ENCODE measurements at places on chromosomes 7 and 10. TPM values are rescaled to one million over a fixed set of nuclear protein-coding genes. Genes with fewer than 3 reads are reported as not detected.

GRCh38 chr7:74511345-74511744 lies 57.6 kb downstream of the GTF2IRD1 start:
- H3K27ac ChIP-seq: peak overlapping the region; percentile 48
- peaks cover 3% of the 10 kb centered on the region for H3K4me1 ChIP-seq
- no peaks in the 10 kb centered on the region for H3K27me3 ChIP-seq
- peaks cover 52% of the 10 kb centered on the region for H3K36me3 ChIP-seq

SNX10 gene
- 1.7 TPM for total RNA-seq

DNA sequence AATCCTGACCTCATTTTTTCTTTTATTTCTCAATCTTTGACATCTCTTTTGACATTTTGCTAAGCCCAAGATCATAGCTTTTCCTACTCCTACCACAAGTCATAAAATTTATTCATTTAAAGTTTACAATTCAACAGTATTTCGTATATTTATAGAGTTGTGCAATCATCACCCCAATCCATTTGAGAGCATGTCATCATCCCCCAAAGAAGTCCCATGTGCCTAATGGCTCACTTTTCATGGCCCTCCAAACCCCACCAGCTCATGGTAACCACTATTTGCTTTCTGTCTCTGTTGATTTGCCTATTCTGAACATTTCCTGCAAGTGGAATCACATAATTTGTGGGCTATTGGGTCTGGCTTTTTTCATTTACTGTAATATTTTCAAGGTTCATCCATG lies 52.5 kb upstream of the GLI3 start:
- DNase-seq: no peak
- no peaks in the 10 kb centered on the region for H3K36me3 ChIP-seq
- H3K27me3 ChIP-seq: no peaks in the 10 kb centered on the region
- H3K27ac ChIP-seq: no peak overlapping the region

GRCh38 chr7:154862153-154862791 lies 140.7 kb downstream of the PAXIP1 start:
- no peak overlapping the region for H3K4me3 ChIP-seq
- no peak for DNase-seq
- H3K36me3 ChIP-seq: no peaks in the 10 kb centered on the region
- H3K27ac ChIP-seq: no peak overlapping the region
- no peaks in the 10 kb centered on the region for H3K4me1 ChIP-seq

DNA sequence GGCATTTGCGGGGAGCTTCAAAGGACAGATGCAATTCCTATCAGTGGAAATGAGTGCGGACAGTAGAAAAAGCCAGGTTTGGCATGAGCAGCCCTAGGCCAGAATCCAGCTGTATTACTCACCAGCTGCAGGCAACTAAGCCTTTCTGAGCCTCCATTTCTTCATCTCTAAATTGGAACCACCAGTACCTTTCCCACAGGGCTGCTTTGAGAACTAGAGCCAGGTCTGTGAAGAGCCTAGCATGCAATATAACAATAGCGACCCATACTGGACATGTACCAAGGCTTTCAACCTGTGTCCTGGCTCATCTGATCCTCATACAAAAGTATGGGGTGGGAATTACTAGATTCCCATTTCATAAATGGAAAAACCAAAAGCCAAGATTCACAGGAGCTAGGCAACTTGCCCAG lies 101.0 kb downstream of the GSAP start:
- H3K36me3 ChIP-seq: no peaks in the 10 kb centered on the region
- H3K4me3 ChIP-seq: no peak overlapping the region
- H3K27me3 ChIP-seq: no peaks in the 10 kb centered on the region
- no peak overlapping the region for H3K27ac ChIP-seq

- H3K36me3 ChIP-seq: no peaks in the 10 kb centered on the region
- no peaks in the 10 kb centered on the region for H3K27me3 ChIP-seq
- DNase-seq: no peak
Measured at GRCh38 chr10:53469383-53469782, 696.8 kb upstream of the MBL2 start.

RBP3 gene
- not detected for total RNA-seq

DNA sequence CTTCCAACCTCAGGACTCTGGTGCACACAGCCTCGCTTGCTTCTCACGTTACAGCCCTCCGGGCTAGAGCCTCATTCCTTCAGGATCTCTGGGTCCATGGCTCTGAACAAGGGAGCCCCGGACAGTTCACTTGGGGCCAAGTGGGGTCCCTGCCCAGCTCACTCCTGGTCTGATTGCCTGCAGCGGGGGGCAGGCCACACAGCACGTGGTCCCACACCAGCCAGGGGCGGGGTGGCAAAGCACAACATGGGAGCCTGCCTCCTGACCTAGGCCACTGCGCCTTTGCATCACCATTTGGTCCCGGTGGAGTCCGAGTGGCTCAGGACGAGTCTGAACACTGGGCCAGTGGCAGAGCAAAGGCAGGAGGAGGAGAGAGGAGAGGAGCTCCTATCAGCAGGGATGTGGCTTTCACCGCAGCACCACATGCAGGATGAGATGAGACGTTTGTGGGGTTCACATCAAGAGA lies 13.4 kb upstream of the CRYGN start:
- no peaks in the 10 kb centered on the region for H3K27me3 ChIP-seq
- H3K27ac ChIP-seq: no peak overlapping the region
- no peaks in the 10 kb centered on the region for H3K36me3 ChIP-seq
- peaks cover 6% of the 10 kb centered on the region for H3K4me1 ChIP-seq

DNA sequence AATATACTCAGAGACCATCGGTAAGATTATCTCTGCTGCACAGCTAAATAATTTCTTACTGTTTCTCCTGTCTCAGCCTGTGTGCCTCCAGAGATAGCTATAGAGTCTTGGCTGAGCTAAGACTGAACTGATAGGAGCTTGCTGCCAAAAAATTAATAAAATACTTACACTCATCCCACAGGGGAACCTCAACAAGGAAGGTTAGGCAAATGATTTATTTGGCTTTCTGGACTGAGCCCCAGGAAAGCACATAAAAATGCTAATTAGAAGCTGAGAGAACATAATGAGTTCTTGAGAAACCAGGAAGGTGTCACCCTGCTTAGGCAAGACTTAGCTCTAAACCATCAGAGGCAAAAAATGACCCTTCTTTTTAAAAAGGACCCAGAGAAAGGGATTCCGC lies 534.5 kb downstream of the TNS3 start:
- H3K27ac ChIP-seq: no peak overlapping the region
- DNase-seq: no peak
- H3K4me1 ChIP-seq: peaks cover 7% of the 10 kb centered on the region
- no peak overlapping the region for H3K4me3 ChIP-seq

DNA sequence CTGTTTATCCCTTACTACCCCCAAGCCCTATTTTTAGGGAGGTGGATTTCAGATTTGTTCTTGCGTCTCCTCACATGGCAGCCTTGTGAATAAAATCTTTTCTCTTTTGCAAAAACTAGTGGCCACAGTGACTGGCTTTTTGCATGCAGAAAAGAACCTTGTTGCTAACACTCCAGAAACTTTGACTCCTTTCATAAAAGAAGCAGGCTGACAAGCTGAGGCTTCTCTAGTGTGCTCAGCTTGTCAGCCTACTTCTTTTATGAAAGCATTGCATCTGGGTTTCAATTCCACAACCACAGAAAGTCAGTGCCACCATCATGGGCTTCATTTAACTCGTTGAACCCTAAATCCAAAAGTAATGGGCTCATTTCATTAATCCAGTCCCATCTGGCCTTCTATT lies 761.0 kb upstream of the COBL start:
- H3K27me3 ChIP-seq: no peaks in the 10 kb centered on the region
- no peak overlapping the region for H3K27ac ChIP-seq
- H3K4me3 ChIP-seq: no peak overlapping the region
- no peak for DNase-seq
- H3K4me1 ChIP-seq: no peaks in the 10 kb centered on the region
- H3K36me3 ChIP-seq: no peaks in the 10 kb centered on the region

DNA sequence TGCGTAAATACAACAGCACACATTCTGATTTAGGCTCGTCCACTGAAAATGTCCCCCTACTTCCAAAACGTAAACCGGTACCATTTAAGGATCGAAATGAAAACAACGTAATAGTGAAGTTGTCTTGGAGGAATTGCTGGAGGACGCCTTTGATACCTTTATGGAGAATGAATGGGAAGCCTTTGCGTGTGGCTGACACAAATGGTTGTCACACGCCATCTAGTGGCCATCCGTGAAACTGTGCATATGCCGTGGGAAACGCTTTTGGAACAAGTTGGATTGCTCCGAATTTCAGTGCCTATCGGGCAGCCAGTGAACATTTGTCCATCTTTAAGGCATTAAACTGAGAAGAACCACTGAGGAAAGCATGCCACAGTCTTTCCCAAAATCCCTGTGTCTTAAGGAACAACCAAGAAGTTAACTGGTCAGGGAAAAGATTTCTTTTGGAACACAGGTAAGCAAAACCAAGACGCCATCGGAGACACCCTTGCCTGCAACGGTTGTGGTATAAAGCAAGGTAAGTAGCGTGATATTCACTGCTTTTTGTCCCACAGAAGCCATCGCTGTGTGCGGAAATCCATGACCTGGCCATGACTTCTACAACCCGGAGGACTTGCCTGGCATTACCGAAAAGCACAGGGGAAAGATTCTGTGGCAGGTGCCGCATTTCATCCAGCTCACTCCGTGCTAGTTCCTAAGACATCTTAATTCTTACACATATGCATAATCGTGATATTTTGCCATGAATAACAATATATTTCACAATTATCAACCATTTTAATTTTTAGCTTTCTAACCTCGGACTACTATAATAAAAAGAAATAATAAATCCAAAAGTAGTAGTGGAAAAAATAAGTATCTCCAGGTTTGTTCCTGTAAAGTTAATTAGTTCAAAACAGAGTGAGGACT lies 100.6 kb downstream of the FAM204A start:
- peak; percentile 81 for DNase-seq
- H3K27ac ChIP-seq: no peak overlapping the region
- peaks cover 86% of the 10 kb centered on the region for H3K27me3 ChIP-seq
- H3K4me3 ChIP-seq: no peak overlapping the region
- H3K36me3 ChIP-seq: no peaks in the 10 kb centered on the region

ADRB1 gene
- 0.30 TPM for total RNA-seq

DNA sequence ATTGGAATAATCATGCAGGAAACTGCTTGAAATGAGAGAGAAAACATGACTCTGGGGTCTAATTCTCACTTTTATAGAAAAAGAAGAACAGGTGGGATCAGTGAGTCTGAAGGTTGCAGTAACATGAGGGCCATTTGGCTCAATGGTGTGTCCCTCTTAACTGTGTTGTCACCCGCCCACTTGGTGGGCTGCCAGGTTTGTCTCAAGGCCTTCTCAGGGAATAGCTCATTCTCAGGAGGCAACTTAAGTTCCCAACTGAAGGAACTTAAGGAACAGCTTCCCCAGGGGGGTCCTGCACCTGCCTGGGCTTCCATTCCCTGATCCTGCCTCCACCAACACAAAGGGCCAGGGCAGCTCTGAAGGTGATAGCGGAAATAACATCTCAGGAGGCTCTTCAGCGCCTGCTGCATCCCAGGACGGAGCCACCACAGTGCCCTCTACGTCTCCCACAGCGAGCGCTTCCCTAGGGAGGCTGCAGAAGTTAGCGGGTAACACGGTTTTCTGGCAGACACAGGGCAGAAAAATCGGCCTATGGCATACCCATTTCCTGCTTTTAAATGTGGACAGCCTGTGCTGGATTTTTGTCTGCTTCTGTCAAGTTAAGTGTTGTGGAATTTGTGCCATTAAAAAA lies 88.8 kb downstream of the ZRANB1 start:
- H3K27ac ChIP-seq: no peak overlapping the region
- no peaks in the 10 kb centered on the region for H3K27me3 ChIP-seq
- no peak overlapping the region for H3K4me3 ChIP-seq
- peaks cover 38% of the 10 kb centered on the region for H3K4me1 ChIP-seq
- DNase-seq: no peak

GRCh38 chr10:127740596-127740995 lies 3.6 kb downstream of the FOXI2 start:
- no peak overlapping the region for H3K4me3 ChIP-seq
- H3K27ac ChIP-seq: no peak overlapping the region
- H3K36me3 ChIP-seq: no peaks in the 10 kb centered on the region
- H3K4me1 ChIP-seq: no peaks in the 10 kb centered on the region
- no peaks in the 10 kb centered on the region for H3K27me3 ChIP-seq

DOCK4 gene
- total RNA-seq: 30.8 TPM

GRCh38 chr10:132417257-132417910 lies 20.4 kb downstream of the PWWP2B start:
- H3K27ac ChIP-seq: peak overlapping the region; percentile 88
- H3K4me3 ChIP-seq: no peak overlapping the region
- DNase-seq: no peak
- peaks cover 6% of the 10 kb centered on the region for H3K4me1 ChIP-seq
- H3K27me3 ChIP-seq: no peaks in the 10 kb centered on the region

BHLHA15 gene
- total RNA-seq: not detected

DNA sequence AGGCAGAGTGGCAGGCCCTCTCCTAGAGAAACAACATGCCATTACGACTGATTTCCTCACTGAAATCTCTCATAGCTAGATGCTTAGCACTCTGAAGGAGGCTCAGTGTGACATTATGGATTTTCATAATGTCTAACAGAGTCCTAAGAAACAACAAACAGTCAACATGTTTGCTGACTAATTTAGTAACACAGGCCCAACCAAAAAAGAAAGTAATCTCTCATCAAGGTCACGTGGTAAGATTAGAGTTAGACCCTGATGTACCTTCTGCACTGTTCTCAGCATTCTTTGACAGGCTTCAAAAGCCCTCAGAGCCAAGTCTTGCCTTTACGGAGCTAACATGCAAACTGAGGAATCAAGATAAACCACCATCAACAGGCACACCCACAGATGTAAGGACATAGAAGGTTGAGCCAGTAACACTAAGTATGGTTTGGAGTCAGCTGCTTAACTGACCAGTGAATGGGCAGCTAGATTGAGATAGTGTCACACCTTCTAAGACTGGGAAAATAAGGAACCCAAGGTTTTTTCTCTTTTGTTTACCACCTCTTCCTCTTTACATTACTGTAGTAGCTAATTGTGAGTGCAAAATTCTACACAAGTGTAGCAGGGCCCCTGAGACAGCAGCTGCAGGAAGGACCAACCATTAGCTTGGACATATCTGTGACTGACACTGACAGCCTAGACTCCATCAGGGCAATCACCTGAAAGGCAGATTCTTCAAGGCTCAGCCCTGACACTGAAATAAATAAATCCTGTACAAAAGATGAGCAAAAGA lies 15.3 kb upstream of the KCNIP2 start:
- H3K36me3 ChIP-seq: no peaks in the 10 kb centered on the region
- no peak overlapping the region for H3K4me3 ChIP-seq
- no peak for DNase-seq
- H3K27me3 ChIP-seq: no peaks in the 10 kb centered on the region

GRCh38 chr7:155860461-155860839 lies 48.2 kb upstream of the SHH start:
- no peak for DNase-seq
- H3K27ac ChIP-seq: no peak overlapping the region
- no peak overlapping the region for H3K4me3 ChIP-seq
- no peaks in the 10 kb centered on the region for H3K27me3 ChIP-seq
- H3K36me3 ChIP-seq: no peaks in the 10 kb centered on the region

GRCh38 chr10:48255722-48256121 lies 18.8 kb downstream of the FRMPD2 start:
- H3K36me3 ChIP-seq: no peaks in the 10 kb centered on the region
- no peaks in the 10 kb centered on the region for H3K27me3 ChIP-seq
- no peak for DNase-seq
- H3K4me3 ChIP-seq: no peak overlapping the region

Data from tibial nerve (tissue), 4 donors.